ENCODE measurements at places on chromosomes 12 and 14.

GRCh38 chr14:32620303-32620702, 291.2 kb downstream of the AKAP6 start:
- no peak for DNase-seq

- DNase-seq: no peak
Measured at GRCh38 chr14:38755036-38755435, 348.0 kb downstream of the SEC23A start.

GRCh38 chr12:46154221-46154985, 114.4 kb downstream of the SLC38A1 start:
- peak; percentile 57 for DNase-seq

GRCh38 chr14:53006931-53007562, 56.2 kb upstream of the FERMT2 start:
- no peak for DNase-seq

GRCh38 chr12:128914908-128915563, 61.8 kb downstream of the GLT1D1 start:
- DNase-seq: no peak

DNA sequence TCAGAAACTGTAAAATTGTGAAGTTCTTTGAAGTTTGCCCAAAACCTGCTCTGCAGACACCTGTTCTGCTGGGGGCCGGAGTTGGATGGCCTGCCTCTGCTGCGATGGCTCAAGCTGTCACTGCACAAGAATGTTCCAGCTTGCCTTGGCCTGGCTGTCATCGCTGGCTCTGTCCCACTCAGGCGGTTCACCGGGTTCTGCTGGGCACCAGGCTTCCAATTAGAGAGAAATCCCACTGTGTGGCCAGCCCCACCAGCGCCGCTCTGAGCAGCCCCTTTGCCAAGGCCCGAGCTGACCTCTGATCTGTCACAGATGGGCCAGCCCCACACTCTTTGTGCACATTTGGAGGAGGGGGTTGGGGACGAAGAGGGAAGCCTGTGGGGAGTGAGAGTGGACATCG, 71.7 kb upstream of the GPATCH2L start:
- no peak for DNase-seq

DNA sequence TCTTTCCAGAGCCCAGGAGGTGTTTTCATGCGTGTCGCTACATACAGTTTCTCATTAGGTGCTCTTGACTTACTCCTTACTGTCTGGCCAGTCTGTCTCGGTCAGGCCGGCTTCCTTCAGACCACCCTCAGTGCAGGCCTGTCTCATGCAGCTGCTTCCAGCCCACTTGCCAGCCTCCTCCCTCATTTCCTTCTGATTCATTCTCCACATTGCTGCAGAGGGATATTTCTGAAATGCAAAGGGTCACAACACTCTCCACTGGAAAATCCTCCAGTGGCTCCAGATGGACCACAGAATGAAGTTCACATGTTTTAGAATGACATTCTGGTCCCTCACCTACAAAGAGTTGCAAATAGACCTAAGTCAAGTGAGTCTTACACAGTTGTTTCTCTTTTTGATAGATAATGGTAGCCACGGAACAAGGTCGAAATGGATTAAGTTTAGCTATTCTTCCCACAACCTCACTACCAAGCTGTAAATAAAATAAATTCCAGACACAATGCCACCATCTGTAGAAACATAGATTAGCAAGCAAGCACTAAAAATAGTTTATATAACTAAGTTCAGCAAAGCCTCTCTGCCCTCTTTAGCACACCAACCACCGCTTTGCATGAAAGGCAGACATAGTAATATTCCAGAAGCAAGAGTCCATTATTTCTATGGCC, 146.9 kb downstream of the ESR2 start:
- no peak for DNase-seq

DNA sequence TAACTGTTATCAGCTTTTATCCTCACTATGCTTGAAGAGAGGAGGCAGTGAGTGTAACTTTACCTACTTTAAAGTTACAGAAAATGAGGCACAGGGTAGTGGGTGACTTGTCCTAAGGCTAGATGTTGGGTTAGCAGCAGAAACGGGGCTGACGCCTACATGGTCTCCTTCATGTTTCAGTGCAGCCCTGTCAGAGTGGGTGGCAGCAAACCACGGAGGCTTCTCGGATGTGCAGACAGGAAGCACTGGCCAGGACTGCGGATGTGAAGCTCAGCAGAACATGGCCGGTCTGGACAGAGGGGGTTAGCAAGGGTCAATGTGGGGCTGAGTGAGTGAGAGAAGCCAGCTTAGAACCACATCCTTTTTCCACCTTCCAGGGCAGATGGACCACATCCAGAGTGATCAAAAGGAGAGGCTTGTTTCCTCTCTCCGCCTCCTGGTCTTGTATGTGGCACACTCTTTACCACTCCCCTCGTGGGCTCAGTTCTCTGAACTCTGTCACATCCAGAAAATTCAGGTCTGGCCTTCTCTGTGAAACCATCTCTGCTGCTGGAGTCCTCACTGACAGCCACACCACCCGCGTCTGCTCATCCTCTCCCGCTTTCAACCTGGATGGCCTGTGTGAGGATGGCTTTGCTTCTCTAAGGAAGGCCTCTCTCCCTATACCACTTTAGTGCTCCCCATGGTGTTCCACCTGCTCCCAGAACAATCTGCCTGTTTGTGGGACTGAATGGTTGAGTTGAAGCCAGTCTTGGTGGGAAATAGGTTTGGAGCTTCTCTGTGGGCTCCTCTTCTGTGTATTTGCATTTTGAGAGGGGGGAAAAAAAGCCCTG, 14.1 kb downstream of the SUSD6 start:
- peak; percentile 79 for DNase-seq

GRCh38 chr12:10363914-10364814, 25.7 kb downstream of the KLRK1 start:
- DNase-seq: peak; percentile 10

DNA sequence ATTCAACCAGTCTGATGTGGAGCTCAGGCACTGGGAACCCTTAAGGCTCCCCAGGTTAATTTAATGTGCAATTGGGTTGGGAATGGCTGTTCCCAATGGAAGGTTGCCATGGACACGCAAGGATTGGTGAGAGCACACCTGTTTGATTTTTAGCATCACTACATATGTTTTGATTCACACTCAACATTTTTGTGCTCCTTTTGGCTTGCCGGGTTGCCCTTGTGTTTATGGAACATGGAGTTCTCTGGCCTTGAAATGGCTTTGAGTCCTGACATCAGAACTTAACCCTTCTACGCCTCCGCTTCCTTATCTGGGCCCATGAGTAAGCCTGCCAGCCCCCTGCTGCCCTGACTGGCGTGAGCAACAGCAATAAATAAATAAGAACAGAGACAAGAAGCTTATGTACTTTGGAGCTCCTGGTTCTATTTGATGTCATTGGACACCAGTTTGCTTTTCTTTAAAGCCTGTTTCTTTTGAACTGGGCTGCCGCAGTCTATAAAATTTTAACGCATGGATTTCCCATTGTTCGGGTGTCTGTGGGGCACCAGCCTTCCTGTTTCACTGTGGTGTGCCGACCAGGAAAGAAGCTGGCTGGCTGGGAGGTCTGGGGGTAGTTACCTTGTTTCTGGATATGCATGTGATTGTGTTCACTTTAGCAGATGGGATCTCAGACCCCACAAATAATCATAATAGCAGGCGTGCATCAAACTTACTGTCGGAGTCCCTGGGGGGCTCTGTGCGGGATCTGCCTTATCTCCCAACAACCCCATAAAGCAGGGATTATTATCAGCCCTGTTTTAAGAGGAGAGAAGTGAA, 27.8 kb downstream of the TBX3 start:
- no peak for DNase-seq

DNA sequence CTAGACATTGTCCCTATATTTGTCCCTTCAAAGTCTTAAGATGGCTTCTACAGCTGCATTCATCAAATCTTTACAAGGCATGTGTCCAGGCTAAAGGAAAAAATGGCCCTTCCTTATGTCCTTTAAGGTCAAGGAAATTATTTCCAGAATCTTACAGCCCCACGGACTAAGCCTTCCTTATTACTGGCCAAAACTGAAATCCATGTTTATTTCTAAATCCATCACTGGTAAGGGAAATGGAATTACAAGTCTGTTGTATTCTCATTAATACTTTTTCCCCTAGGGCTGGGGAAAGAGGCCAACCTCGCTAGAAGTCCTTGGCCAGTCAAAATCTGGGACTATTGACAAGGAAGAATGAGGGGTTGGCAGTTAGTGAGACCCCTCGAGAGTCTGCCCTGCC, 252.5 kb downstream of the TMEM132C start:
- no peak for DNase-seq

GRCh38 chr12:12975322-12976077, 23.5 kb upstream of the GPRC5D start:
- DNase-seq: peak; percentile 36

- DNase-seq: no peak
Measured at GRCh38 chr12:121799156-121799841, 4.5 kb upstream of the SETD1B start.

- DNase-seq: no peak
Measured at GRCh38 chr12:65570451-65571130, 253.7 kb upstream of the HMGA2 start.

- DNase-seq: no peak
Measured at GRCh38 chr12:50572760-50573159, 68.0 kb downstream of the DIP2B start.

DNA sequence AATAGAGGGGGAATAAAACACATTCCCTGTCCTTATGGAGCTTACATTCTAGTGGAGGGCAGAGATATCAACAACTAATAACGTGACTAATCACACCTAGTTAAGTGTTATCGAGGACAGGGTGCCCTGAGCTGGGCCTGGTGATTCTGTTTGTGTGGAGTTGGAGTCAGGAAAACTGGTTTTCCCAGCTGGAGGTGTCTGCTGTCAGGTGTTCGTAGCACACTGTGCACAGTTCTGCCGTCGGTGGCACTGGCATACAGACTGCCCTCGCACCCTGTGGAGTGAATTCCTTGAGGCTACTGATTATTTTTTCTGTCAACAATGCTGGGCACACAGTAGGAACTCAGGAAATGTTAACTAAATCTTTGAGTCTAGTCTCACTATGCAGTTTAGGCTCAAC, 900 bp upstream of the MTERF2 start:
- DNase-seq: no peak

- DNase-seq: no peak
Measured at GRCh38 chr14:73780896-73781295, 66.7 kb upstream of the PNMA1 start.

- no peak for DNase-seq
Measured at GRCh38 chr14:41718477-41719166, 111.9 kb downstream of the LRFN5 start.

GRCh38 chr12:59615392-59616165, 19.8 kb downstream of the SLC16A7 start:
- no peak for DNase-seq

GRCh38 chr12:25942709-25943108, 15.8 kb upstream of the RASSF8 start:
- DNase-seq: no peak

GRCh38 chr12:54725233-54725843, 77.2 kb upstream of the DCD start:
- DNase-seq: peak; percentile 12

- DNase-seq: no peak
Measured at GRCh38 chr12:53989227-53990113, 4.5 kb downstream of the HOXC10 start.

DNA sequence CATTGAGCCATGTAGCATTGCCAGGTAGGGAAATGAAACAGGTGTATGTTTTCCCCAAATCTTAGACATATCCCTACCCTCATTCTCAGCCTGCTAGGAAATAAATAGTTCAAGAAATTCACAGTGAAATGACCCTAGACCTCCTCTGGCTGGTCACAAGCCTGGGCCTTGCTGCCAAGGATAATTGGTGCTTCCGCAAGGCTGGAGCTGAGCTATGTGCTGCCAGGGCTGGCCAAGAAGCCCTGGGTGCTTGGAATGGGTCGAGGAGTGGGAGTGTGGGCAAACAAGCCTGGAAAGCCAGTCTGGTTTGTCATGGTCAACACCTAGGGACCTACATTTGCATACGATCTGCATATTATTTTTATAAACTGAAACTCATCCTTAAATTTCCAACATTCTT, 31.3 kb upstream of the SLC10A1 start:
- DNase-seq: no peak

DNA sequence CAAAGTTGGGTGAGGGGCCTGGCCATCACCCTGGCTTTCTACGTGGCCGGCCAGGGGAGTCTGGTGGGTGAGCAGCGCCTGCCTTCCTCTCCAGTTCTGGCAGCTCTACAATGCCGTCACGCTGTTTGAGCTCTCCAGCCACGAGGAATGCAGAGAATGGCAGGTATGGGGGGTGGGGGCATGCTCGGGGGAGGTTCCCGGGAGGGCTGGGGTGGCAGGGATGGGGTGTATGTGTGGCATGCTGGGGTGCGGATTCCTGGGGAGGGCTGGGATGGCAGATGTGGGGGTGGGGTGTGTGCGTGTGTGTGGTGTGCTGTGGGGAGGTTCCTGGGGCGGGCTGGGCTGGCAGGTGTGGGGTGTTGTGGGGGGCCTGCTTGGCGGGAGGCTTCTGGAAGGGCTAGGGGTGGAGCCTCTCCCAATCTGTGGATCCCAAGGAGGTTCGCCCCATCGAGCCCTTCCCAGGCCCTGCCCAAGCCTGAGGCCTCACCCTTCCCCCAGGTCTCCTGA, 18.5 kb downstream of the RHOF start:
- no peak for DNase-seq

GRCh38 chr14:72049462-72049861, 117.2 kb downstream of the RGS6 start:
- DNase-seq: peak; percentile 53

DNA sequence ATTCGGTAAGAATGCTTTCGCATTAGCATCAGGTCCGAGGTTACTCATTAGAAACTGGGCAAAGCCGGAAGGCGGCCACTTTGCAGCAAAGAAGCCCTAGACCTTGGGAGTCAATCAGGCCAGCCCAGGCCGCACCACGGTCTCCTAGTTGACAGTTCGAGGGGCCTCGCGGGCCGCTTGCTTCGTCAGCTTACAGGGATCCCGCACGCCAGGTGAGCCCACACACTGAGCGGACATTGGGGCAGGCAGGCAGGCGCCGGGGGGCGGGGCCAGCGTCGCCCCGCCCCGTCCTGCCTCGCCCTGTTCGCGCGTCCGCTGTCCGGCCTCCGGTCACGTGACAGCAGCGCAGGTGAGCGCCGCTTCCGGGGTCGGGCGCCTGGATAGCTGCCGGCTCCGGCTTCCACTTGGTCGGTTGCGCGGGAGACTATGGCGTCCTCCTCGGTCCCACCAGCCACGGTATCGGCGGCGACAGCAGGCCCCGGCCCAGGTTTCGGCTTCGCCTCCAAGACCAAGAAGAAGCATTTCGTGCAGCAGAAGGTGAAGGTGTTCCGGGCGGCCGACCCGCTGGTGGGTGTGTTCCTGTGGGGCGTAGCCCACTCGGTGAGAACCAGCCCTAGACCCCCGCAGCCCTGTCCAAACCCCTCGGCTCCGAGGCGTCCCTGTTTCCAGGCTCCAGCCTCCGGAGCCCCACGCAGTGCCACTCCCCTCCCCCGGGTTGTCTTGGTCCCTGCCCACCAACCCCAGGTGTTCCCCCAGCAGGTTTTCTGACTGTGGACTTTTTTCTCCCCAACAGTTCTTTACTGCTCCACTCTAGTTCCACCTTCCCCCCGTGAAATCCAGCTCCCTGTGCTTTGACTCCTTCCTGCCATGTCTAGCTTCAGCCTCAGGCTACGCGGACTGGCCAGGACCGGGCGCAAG, at the start of gene PIP4K2C:
PIP4K2C (plus strand) TSS at position 329 of the 918 bp plus-strand sequence; CDS start at position 427, 98 bp downstream.
- no peak for DNase-seq

Data from kidney capillary endothelial cell (primary cell).